ENCODE measurements at places on chromosomes 3 and 15. TPM values are rescaled to one million over a fixed set of nuclear protein-coding genes. Genes with fewer than 3 reads are reported as not detected.

Gene LYZL4
- total RNA-seq = not detected

Gene TMCO5A
- not detected for total RNA-seq

Gene SLC51A
- not detected for total RNA-seq

Gene CADPS
- not detected for total RNA-seq

Gene MITF
- total RNA-seq = 2.2 TPM

Gene ROBO2
- under 0.01 TPM for total RNA-seq

Gene VEPH1
- total RNA-seq = 0.27 TPM

Gene CCR3
- 0.27 TPM for total RNA-seq

Gene RUVBL1
- total RNA-seq = 47.9 TPM

Gene NLGN1
- total RNA-seq = 2.2 TPM

Gene FBXO40
- total RNA-seq = not detected

Gene SYNM
- under 0.01 TPM for total RNA-seq

Gene GOLGA6A
- total RNA-seq = under 0.01 TPM

Gene PIERCE2
- total RNA-seq = 0.54 TPM

Gene FANCD2OS
- total RNA-seq = not detected

Gene ZNF620
- total RNA-seq = 6.5 TPM

Gene LRRC34
- 6.7 TPM for total RNA-seq

Gene PATL2
- total RNA-seq = 5.7 TPM

Gene ARF4
- 23.7 TPM for total RNA-seq

Gene KLHL40
- under 0.01 TPM for total RNA-seq

Gene GRAMD1C
- 2.4 TPM for total RNA-seq

Gene SPRED1
- total RNA-seq = 2.4 TPM

Gene PLEKHO2
- total RNA-seq = 45.8 TPM

Gene ATOSA
- 30.7 TPM for total RNA-seq

Gene STT3B
- 167 TPM for total RNA-seq

Gene SH3GL3
- total RNA-seq = 0.27 TPM

Gene ZSCAN2
- 14.3 TPM for total RNA-seq

Gene DNAJA4
- total RNA-seq = 6.7 TPM

Gene PLA2G4E
- total RNA-seq = not detected

Gene PLAAT1
- under 0.01 TPM for total RNA-seq
